ENCODE measurements at places on chromosomes 3 and 15. TPM values are rescaled to one million over a fixed set of nuclear protein-coding genes. Genes with fewer than 3 reads are reported as not detected.
A peak's percentile ranks its signal among the peaks of the same experiment; 100 is the strongest.

The LRRC2 gene
- total RNA-seq, result not detected

The GHSR gene
- not detected for total RNA-seq

GRCh38 chr3:18087988-18088387, 337.2 kb downstream of the SATB1 start:
- DNase-seq, result no peak

DNA sequence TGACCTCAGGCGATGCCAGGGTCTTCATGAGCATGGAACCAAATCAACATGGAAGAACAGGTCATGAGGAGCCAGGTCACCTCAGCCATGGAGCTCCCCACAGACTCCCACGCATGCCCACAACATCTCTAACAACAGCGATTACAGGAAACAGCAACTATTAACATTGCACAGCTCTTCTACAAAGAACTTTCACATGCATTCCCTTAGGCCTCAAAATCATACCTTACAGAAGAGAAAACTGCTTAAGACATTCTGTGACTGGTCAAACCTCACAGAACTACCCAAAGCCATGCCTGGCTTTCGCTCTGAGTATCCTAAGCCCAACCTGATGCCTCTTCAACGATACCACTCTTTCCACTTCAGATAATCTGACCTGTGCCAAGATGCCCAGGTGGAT, 117.8 kb downstream of the OXNAD1 start:
- DNase-seq, result no peak

DNA sequence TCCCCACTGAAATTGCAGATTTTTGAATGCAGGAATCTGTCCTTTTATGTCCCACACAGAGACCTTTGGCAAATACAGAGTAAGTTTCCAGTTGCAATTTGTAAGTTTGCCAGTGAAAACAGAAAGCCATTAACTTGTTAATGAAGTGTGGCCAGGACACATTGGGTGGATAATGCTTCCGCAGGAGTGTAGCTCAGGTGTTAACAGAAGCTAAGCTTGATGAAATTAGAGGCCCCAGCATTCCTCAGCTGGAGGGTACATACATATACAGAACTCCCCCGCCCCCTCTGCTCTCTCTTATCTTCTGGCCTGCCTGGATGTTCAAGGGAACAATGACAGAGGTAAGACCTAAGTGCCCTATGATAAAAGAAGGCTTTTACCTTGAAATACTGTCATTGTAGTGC, 8.1 kb upstream of the LRRC2 start:
- DNase-seq, result no peak

GRCh38 chr15:84112025-84112424, 123.5 kb upstream of the GOLGA6L4 start:
- DNase-seq, result no peak

DNA sequence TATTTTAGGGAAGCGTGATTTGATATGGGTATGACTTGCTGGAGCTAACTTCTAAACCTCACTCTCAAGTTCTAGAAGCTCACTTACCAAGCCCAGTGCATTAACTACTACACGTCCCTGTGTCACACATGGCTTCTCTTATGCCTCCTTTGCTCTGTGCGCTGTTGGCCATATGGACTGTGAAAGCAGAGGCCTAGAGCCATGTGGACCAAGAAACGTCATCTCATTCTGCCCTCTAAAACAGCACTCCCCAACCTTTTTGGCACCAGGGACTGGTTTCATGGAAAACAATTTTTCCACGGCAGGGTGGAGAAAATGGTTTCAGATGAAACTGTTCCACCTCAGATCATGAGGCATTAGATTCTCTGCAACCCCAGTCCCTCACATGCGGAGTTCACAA, 11.7 kb downstream of the MTMR14 start:
- no peak for DNase-seq

DNA sequence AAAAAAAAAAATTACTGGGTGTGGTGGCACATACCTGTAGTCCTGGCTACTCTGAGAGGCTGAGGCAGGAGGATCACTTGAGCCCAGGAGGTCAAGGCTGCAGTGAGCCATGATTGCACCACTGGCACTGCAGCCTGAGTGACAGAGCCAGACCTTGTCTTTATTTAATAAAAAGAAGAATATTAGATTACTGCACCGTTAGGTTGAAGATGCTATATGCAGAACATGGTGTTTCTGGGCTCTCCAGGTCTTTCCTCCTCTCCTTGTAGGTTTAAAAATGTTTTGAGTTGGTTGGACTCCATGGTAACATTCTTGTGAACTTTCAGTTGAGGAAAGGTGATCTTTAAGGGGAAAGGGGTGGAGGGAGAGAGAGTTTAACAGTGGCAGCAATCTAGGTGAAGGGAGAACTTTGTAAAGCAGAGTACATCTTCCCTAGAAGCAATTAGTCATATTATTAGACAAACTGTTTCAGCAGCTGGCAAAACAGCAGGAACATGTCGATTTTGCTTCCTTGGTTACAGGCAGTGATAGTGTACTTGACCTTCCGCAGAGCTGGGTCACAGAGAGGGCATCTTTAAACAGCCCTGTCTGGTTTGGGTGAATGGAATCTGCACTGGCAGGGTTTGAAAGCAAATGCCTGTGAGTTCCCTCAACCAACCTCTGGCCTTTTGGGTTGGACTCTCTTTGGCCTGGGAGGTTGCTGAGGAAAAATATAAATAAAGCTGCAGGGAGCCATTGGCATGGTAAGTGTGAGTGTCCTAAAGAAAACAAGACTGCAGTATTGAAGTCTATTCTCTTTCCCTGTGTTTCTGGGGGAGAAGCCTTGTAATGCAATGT, 42.8 kb downstream of the NR2C2 start:
- peak; percentile 2 for DNase-seq

- DNase-seq, result no peak
These were observed 16.2 kb upstream of the CHD2 start for GRCh38 chr15:92883876-92884435.

- DNase-seq, result no peak
These were observed 52.6 kb downstream of the POMGNT2 start for GRCh38 chr3:43053291-43053690.
